ENCODE measurements at places on chromosomes 16 and 17. TPM values are rescaled to one million over a fixed set of nuclear protein-coding genes. Genes with fewer than 3 reads are reported as not detected.

The CCDC154 gene
- total RNA-seq, result 0.08 TPM

The STAT5A gene
- 24.4 TPM for total RNA-seq

DNA sequence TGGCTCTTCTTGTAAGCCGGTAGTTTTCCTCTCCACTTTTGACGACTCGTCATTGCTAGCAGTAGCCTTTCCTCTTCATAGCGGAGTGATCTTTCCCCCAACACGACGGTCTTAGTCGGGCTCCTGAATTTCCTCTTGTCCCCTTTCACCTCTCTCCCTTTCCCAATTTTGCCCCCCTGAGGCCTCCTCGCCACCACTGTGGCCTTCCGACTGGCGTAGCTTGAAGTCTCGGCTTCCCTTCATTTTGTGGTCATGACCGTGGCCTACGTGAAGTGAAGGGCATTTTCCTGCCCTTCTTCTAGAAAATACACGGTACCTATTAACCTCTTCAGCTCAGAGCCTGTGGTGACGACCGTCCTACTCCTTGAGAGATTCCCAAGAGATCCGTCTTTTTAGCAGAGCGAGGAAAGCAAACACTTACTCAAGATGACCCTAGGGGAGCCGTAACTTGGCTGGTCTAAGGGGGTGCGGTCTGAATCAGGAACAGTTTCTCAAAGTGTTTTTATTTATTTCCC lies 787 bp downstream of the PRKAR1A start:
- no peak for DNase-seq

GRCh38 chr16:47144559-47144877 lies 773 bp upstream of the NETO2 start:
- DNase-seq, result no peak

DNA sequence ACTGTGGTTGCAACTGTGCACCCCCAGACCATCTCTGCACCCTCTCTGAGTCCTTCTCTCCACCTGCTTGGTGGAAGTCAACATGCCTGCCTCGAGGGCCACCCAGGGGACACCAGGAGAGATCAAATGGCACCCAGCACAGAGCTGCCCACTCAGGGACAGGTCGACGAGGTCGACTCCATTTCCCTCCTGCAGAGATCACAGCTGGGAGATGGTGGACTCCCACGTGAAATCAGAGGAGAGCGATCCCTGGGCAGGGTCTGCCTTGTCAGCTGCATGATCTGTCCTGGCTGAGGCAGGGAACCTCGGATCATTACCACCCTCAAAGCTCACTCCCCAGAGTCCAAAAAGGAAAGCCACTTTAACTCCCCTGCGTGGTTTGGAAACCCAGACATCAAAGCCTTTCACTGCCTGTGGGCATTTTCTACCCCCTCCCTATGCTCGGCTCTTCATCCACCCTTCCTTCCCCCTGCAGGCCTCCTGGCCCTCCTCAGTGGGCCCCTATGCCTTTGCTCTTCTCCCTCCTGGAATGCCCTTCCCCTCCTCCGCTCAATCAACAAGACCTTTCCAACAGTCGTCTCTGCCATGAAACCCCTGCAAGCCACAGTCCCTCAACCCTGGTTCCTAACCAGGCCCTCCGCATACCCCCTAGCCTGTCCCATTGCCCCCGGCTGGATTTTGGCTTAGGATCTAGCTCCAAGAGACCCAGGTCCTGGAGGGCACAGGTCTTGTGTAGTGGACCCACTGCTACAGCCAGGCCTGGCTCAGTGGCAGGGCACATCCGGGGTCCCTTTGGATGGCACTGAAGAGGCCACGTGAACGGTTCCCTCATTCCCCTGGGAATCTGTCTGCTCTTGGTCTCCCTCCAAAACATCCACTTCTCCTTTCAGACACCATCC lies 103.8 kb upstream of the RPL38 start:
- DNase-seq, result no peak

DNA sequence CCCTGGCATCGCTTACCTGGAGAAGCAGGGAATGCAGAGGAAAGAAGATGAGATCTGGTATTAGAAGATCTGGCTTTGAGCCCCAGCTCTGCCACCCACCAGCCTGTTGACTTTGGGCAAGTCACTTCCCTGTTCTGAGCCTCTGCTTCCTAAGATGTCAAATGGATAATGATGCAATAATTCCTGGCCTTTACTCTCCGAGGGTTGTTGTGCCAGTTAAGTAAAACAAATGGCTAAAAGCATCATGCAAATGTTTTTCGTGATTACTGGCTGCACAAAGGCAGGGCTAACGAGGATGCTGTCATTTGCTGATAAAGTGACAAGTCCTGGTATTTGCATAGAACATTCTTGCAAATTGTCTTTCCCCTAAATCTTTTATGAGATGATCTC lies 1.3 kb upstream of the ZNF821 start:
- no peak for DNase-seq
